ENCODE measurements at places on chromosomes 11 and 22.

- no peak for DNase-seq
Measured at GRCh38 chr22:43530349-43531201, 118.8 kb downstream of the MPPED1 start.

GRCh38 chr11:94477624-94478023 is 16.0 kb downstream of the MRE11 start:
- DNase-seq, result no peak

DNA sequence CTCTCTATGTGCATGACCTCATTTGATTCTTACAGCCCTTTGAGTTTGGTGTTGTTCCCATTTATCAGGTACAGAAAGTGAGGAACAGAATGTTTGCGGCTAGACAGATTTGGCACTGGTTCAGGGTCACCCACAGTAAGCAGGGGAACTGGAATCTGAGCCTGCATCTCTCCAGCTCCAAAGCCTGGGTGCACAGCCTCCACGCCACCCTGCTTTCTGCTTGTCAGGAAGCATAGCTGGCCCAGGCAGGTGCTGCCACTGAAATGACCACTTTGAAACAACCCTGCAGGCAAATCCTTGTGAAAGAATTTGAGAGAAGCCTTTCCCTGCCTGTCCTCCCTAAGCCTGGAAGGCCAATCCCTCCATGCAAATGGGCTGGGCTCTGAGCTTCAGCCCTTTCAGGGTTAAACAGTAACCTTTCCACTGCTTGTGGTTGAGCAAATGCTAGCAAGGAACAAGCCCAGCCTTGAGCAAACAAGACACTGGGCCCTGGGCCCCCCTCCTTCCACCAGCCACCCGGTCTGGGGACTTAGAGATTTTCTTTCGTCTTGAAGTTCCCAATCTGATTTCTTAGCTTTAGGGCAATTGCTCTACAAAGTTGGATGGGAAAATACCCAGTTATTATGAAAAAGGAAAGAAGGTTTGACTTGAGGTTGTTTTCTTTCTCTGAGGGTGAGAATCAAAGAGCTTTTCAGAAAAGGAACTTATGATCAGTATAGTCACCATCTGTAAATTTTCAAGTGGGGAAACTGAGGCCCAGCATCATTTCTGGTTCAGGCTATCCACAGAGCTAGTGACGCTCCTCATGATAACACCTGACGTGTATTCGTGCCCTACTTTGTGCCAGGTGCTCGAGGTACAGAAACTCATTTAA is 19.4 kb downstream of the EHF start:
- no peak for DNase-seq

GRCh38 chr11:70476669-70477068 is 78.3 kb downstream of the CTTN start:
- no peak for DNase-seq

DNA sequence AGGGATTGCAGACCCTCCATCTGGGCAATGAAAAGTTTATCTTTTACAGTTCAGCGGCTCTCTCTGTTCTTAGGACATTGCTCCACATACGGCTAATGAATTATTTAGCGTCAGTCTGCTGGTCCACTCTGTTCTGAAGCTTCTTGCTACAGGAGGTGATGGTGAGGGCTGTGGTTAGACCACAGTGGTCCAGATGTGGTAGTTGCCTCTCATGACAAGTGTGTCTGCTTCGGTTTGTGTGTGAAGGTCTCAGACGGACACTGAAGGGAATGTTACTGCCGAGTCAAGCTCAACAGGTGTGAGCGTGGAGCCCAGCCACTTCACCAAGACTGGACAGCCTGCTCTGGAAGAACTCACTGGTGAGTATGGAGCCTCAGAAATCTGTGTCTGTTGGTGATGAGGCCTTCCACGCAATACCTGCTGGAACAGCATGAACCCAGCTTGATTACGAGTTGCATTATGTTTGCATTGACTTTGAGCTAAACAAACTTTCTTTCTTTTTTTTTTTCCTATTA is 220.8 kb downstream of the DBX1 start:
- no peak for DNase-seq

DNA sequence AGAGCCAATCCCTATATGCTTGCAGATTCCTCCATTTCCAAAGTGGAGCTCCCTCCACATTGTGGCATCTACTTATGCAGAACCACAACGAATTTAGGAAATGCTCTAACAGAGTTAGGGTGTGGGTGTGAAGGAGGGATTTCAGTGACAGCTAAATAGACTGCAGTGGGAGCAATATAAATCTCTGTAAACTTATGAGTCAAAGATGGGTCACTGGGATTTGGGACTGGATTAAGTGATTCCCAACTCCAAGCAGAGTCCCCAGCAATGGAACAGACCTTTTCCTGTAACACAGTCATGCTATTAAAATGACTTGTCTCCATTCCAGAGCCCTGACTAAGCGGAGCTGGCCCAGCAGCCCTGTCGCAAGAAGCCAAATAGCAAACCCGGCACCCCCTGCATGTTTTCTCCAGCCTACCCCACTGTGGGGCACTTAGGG is 36.6 kb downstream of the RPL27A start:
- DNase-seq, result no peak

DNA sequence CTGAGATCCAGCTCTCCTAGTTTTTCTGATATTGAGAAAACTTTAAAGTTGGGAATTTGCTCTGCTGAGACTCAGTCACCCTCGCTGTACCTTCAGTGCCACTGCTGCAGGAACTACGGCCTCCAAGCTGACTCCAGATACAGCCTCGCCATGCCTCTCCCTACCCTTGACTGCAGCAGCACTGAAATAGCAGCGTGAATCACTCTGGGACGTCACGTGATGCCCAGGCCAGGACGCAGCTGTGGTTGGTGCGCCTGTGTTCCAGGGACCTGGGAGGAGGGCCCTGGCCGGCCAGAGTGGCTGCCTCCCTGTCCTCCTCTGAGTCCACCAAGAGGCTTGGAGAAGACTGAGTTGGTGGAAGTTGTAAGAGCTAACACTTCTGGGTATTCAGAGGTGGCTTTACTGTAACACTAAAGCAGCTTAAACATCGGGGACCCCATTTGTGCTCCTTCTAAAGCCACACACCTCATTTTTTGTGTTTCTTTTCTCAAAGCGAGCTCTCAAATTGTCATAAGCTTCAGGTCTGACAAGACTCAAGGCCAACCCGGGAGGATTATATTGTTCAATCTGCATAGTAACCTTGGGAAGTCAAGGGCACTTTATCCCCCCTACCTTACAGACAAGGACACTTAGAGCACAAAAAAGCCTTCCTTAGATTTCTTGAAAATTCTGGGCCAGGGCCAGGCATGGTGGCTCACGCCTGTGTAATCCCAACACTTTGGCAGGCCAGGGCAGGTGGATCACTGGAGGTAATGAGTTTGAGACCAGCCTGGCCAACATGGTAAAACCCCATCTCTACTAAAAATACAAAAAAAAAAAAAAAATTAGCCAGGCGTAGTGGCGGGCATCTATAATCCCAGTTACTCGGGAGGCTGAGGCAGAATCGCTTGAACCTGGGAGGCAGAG is 4.2 kb upstream of the STIP1 start:
- peak; percentile 61 for DNase-seq

DNA sequence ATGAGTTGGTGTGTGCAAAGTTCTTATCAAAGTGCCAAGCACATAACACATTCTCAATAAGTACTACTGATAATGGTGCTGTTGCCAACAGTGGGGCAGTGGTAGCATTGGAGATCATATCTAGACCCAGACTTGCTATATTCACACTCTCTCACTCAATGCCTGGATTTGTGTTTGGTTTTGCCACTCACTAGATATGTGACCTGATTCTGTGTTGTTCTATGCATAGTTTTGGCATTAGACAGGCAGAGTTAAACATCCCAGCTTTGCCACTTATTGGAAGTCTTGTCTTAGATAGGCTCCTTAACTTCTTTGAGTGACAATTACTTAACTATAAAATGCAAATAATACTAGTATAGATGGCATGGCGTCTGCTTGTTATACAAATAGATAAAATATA is 642.6 kb upstream of the CCDC179 start:
- no peak for DNase-seq

DNA sequence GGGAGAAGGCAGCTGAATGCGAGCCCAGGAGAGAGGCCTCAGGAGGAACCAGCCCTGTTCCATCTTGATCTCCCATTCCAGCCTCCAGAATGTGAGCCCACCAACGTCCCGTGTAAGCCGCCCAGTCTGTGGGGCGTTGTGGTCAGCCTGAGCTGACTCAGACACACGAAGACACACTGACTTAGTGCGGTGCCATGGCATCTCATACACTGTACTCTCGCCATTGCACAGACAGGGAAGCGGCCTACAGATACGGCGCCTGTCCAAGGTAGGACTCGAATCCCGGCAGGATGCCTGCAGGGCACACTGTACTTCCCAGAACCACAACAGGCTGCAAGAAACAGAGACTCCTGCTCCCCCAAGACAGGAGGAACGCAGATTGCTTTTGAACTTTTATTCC is 179.6 kb downstream of the CTTN start:
- DNase-seq, result no peak

DNA sequence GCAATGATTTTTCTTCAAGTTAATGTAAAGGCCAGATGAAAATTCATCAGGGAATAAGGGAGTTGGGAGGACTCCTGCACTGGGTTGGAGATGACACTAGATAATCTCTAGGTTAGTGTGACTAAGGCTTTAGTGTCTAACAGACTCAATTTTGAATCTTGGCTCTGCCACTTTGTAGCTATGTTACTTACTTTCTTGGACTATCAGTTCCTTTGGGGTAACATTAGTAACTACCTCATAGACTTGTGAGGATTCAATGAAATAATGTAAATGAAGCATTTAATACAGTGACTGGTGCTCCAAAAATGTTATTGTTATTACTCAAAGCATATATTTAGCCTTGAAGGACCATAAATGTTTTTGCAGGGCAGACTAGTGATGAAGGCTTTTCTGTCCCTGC is 9.6 kb upstream of the CCDC89 start:
- DNase-seq, result no peak

Data from GM13976 (cell line).